Spinal cord (tissue), 10 donors: ENCODE measurements at places on chromosomes 12 and 14.

GRCh38 chr14:61470961-61471293 is 149.5 kb downstream of the PRKCH start:
- DNase-seq = no peak

DNA sequence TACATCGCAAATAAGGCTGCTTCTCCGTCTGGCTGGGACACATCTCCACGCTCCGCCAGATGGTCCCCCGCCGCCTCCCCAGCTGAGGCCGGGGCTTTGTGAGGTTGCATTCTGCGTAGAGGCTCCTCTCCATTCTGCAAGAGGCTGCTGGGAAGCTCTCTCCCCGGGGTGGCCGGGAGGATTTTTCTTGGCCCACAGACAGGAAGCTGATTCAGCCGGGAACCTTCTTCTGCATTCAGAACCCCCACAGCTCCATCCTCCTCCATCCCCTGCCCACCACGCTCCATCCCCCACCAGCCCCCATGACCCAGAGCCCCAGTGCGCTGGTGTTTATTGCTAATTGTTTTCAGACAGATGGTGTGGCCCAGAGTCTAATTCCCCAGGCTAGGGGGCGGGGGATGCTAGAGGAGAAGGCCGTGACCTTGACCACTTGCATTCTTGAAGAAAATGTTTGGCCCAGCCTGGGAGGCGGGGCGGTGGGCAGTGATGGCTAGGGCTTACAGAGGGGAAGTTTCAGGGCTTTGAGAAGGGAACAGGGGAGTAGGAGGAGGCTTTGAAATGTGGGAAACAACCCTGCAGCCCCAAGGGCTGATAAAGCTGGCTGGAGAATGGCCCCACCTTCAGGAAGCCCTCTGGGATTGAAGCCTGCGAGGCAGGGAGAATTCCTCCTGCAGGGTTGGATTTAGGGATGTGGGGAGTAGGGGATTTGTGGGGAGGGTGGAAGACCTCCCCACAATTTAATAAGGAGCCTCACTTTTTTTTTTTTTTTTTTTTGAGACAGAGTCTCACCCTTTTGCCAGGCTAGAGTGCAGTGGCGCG is 88.5 kb upstream of the NCOR2 start:
- DNase-seq = no peak

- no peak for DNase-seq
Measured at GRCh38 chr14:64580467-64580866, 30.7 kb downstream of the PPP1R36 start.

DNA sequence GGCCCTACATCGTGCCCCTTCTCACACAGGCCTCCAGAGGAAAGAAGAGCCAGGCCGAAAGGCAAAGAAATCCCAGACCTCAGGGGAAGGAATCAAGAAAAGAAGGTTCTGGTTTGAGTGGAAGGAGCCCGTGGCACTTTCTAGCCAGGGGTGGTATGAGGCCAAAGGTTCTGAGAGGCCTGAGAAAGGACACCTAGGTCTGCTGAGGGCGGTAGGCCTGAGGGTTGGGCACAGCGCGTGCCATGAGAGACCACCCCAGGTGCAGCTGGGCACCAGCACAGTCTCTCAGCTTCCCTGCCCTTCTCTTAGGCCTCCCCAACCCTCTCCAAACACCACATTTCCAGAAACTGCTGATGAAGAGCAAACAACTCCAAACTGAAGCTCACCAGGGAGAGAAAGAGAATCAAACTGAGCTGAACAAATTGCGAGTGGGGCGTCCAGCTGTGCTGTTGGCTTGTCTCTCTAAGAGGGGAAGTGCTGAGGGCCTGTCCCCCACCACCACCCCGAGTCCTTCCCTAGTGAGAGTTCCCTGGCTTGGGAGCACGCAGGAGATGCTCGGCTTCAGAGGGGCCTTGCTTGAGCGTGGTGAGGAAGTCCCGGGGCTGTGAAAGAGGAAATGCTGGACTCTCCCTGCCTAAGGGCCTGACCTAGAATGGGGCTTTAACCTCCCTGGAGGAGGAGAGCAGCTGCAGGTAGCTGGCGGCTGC is 184.8 kb downstream of the ZFP36L1 start:
- DNase-seq = peak; percentile 59

GRCh38 chr12:38282886-38283285 is 33.7 kb upstream of the ALG10B start:
- no peak for DNase-seq

DNA sequence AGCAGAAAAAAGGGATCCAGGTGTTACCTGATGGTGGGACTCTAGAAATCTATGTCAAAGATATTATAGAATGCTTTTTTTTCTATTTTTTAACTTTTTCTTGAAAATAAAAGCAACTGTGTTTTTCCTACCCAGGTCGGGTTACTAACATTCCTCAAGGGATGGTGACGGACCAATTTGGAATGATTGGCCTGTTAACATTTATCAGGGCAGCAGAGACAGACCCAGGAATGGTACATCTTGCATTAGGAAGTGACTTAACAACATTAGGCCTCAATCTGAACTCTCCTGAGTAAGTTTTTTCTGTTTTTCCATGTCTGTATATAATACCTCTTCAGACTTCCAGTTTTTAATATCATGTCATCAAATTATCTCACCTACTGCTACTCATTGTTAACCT is 27.6 kb upstream of the KCNMB4 start:
- DNase-seq = no peak

GRCh38 chr12:126708492-126708896 is 1558.5 kb upstream of the TMEM132C start:
- no peak for DNase-seq

GRCh38 chr12:45121224-45121623 is 70.3 kb upstream of the DBX2 start:
- no peak for DNase-seq

DNA sequence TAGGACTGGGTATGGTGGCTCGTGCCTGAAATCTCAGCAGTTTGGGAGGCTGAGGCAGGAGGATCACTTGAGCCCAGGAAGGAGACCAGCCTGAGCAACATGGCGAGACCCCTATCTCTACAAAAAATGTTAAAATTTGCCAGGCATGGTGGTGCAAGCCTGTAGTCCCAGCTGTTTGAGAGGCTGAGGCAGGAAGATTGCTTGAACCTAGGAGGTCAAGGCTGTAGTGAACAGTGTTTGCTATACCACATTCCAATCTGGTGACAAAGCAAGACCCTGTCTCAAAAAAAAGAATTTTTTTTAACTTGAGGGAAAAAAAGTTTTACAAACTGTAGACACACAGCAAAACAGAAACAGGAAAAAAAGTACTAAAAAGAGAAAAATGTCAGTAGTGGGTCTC is 2.3 kb upstream of the MAP3K9 start:
- no peak for DNase-seq
